ENCODE measurements at places on chromosomes 4 and X.

GRCh38 chr4:125639182-125639621, 324.4 kb downstream of the FAT4 start:
- no peak for DNase-seq

DNA sequence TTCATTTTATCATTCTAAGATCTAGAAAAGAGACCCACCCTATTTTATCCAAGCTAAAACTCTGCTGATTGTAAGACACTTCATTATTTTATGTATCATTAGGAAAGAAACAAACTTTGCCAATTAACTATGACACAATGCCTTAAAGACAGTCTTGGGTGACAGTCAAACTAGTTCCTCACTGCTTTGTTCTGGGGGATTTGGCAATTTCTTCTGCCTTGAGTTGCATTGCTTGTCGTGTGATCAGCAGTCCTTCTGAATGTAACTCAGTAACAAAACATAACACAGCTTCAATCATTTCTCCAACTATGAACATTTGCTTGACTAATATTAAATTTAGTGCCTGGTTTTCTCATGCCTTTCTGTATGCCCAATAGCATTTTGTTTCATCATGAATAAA, 577.9 kb upstream of the DIPK2B start:
- no peak for DNase-seq

GRCh38 chr4:182808673-182809416, 108.3 kb downstream of the DCTD start:
- peak; percentile 68 for DNase-seq

DNA sequence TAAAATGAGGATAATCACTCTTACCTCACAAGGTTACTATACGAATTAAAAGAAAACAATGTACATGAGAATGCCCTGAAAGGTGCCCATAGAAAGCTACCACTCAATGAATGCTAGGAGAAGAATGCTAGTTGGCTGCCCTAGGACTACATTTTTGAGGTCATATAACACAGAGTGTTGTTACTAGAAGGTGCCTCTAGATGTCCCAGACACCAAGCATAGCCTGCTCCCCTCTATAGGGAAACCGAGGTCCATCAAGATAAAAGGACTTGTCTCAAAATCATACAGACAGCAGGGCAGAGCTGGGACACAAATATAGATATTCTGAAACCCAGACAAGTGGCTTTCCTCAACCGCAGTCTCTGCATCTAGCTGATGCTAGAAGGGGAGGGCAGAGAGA, 147.0 kb upstream of the ARHGEF9 start:
- no peak for DNase-seq

- peak; percentile 78 for DNase-seq
Measured at GRCh38 chrX:13092455-13092941, 48.1 kb upstream of the FAM9C start.

GRCh38 chr4:168562041-168562571, 65.3 kb downstream of the PALLD start:
- no peak for DNase-seq

DNA sequence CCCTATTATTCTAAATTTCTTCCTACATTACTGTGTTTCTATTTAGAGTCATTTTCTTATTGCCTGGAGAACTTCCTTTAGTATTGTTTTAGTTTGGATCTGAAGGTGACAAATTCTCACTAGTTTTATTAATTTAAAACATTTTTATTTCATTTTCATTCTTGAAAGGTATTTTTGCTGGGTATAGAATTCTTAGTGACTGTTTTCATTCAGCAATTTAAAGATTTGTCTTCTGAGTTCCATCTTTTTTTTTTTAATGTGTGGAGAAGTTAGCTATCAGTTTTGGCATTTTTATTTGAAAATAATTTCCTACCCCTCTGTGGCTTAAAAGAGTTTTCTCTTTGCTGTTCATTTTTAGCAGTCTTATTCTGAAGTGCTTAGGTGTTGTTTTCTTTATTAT, 169.2 kb downstream of the FRAS1 start:
- no peak for DNase-seq

Measured in CD4-positive, CD25-positive, alpha-beta regulatory T cell (primary cell).